Stimulated activated CD8-positive, alpha-beta memory T cell treated with anti-CD3 and anti-CD28 coated beads, Interleukin-15, amount 100 ng/mL, for 24 hours (primary cell): ENCODE measurements at places on chromosomes 6 and 20.

GRCh38 chr6:1535295-1535694 is 74.4 kb upstream of the FOXC1 start:
- DNase-seq: no peak

DNA sequence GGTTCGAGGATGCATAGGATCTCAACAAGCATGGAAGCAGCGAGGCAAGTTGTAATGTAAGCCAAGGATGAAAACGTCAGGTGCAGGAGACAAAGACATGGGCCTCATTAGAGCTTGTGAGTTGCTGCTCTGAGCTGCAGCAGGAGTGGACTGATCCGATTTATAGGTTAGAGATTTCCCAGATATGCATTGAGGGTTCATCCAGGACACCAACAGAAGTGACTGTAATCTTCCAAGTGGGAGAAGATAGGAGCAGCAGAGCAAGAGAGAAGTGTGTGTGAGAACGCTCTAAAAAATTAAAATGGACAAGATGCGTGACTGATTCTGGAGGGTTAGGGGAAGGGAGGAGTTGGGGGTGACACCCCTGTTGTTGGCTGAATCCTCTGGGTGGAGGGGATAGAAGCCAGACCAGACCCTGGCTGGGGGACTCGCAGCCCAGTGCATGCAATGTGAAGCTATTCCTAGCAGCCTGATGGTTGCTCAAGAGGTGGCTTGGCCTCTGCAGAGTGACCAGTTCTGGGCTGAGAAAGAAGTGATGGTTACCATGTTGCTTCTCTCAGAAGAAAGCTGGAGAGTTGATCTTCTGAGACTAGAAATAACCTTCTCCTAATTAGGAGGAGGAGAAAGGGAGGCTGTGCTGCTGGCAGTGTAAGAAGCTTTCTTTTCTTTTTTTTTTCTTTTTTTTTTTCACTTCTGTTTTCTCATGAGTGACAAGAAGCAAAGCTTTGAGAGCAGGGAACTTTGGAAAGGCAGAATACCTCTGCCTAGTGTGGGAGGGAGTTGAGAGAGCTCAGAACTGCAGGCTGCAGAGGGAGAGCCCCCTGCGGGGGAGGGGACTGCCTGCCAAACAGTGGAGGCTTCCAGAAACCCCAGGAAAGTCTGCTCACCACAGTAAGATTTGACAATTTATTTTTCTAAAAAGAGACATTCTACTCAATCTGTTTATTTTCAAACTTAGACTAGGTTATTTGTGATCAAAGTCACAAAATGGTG is 116.9 kb downstream of the SLX4IP start:
- no peak for DNase-seq

DNA sequence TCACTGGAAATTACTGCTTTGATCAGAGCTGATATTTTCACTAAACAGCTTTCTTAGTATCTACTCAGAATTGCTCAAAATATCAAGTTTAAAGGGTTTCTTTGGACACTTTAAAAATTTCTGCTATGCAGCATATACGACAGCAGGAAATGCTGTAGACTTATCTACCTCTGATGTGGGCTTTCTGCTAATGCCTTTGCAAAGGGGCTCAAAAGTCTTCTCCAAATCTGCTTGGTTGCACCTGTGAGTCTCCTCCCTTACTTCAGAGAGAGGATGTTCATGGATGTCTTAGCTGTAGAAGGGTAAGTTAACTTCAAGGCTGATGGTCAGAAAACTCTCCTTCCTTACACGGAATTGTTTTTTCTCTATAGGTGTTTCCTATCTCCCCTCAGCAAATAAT is 19.9 kb upstream of the NUS1 start:
- DNase-seq: no peak

DNA sequence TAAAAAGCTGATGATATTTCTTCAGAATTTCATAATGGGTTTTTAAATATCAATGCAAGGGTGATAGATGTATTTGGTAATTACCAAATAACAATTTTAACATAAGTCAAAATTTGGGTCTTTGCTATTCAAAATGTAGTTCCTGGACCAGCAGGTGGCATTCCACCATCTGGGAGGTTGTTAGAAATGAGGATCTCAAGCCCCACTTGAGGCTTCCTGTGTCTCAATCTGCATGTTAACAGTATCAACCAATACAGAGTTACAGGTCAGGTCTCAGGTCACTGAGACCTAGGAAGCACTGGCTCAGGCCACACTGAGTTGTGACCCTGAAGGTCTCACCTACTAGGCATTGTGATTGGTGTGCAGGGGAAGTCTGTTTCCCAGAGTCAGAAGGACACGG is 57.2 kb upstream of the MTRF1L start:
- no peak for DNase-seq

DNA sequence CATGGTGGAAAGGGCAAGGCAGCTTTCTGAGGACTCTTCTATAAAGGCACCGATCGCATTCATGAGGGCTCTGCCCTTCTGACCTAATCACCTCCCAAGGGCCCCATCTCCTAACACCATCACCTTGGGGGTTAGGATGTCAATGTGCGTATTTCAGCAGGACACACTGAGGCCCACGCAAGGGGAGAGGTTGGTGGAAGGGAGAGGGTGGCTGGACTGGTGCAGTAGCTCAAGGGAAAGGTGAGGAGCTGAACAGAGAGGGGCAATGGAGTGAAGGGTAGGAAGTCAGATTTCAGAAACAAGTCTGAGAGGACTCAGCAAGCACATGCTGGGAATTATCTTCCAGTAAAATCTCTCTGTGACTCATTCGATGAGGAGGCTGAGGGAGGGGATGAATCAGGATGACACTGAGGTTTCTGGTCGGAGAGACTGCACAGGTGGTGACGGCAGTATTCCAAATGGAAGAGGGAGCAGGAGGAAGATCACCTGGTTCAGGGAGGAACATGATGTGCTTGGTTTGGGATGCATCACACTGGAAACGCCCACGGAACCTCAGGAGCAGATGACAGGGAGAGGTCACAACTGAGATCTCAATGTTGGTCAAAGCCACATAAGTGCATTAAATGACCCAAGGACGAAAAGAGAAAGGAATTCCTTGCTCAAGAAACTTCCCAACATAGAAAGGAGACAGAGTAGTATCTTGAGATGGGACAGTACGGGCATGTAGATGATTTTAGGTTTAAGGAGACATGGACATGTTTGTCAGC is 67.1 kb downstream of the TFAP2A start:
- no peak for DNase-seq

DNA sequence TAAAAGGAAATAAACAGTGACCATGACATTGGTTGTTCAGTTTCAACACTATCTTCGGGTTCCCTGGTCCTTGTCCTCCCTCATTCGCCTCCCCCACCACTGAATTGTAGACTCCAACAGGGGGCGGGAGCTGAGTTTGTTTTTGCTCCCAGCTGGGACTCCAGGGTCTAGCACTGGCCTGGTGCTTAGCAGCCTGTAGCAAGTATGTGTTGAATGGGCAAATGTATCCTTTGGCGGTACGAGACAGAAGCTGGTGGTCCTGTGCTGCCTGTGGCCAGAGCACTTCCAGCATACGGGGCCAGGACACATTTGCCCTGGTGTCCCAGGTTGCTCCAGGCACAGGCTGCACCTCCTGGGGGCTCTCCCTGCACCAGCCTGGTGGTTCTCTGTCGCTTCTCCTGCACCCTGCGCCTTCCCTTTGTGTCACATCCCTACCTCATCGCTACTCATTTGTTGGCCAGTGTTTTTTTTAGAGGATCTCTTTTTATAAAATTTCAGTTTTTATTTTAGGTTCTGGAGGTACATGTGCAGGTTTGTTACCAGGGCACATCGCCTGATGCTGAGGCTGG is 40.1 kb downstream of the PHACTR3 start:
- no peak for DNase-seq

GRCh38 chr6:89501222-89501621 is 68.3 kb downstream of the ANKRD6 start:
- DNase-seq: no peak

DNA sequence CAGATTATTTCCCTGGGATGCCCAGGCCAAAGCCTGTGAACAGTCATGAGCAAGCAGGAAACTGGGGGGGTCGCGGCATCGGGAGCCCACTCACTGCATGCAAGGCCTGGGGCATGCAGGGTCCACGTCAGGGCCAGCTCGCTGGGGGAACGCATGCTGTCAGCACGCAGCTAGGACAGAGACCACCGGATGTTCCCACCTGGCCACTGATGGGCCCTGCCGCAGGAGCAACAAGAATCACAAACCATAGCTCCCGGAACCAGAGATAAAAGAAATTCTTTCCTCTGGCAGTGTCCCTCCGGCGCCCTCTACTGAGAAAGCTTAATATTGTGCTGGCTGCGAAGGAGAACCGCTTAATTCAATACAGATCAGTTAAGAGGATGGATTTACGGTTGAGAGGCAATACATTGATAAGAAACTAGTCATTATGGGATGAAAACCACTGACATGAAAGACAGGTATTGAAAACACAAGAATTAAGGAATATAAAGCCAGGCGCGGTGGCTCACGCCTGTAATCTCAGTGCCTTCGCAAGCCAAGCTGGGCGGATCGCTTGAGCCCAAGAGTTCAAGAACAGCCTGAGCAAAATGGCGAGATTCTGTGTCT is 32.6 kb downstream of the C6orf15 start:
- no peak for DNase-seq

- DNase-seq: no peak
Measured at GRCh38 chr6:84220809-84221409, 6.5 kb downstream of the CEP162 start.

- no peak for DNase-seq
Measured at GRCh38 chr6:139600919-139601475, 226.5 kb upstream of the CITED2 start.

- no peak for DNase-seq
Measured at GRCh38 chr6:18513253-18513798, 126.2 kb downstream of the RNF144B start.

GRCh38 chr6:21208081-21208795 is 385.3 kb upstream of the SOX4 start:
- DNase-seq: no peak

- no peak for DNase-seq
Measured at GRCh38 chr6:11391934-11392777, 145.4 kb upstream of the TMEM170B start.

GRCh38 chr20:54151075-54151439 is 22.7 kb downstream of the CYP24A1 start:
- DNase-seq: no peak

DNA sequence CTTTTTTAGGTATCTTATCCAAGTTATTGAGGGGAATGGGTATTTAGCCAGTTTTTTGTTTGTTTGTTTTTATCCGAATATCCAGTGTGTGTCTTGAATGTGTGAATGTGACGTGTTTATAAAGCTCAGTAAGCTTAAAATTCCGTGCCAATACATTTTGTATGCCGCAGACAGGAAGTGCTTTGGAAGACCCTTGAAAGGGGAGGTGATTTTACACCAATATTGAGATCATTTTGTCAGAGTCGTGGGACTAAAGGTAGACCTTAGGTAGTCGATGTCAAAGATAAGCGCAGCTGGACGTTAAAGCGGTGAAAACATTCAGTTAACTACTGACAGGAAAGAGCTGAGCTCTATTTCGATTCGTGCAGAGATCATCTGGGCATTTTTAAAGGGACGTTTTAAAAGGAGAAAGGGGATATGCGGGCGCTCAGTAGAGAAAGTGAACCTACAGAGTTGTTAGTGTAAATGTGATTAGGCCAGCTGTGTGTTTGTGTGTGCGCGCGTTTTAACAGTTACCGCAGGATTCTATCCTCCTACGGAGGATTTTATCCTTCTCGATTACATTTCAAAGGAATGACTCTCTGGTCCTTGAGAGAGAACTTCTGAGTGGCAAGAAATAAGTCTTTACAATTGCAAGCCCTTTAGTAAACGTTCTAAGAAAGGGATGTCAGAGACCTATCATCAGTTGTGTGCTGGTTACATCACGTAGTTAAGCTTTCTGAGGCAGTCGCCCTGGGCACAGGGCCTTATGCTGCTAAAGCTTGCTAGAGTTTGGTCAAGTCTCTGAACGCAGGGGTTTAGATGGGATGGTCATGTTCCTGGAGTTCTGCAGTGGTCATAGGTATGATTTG is 625 bp upstream of the ECHDC1 start:
- no peak for DNase-seq

DNA sequence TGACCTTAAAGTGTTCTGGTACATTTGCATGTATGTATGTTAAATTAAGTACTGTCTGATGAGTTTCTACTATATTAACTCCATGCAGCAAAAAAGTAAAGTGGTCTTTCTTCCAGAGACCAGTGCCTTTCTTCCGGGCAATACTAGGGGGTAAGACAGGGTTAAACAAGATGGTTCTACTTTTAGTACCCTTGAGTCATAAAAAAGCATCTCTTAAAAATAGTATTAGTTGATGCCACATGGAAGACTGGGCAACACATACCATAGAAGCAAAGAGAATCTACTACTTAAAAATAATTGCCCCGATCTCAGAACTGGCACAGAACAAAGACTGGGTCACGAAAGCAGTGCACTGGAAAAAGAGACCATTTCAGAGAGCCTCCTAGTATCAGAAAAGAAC is 66.2 kb downstream of the SESN1 start:
- DNase-seq: no peak

- no peak for DNase-seq
Measured at GRCh38 chr6:117956386-117956785, 49.3 kb downstream of the SLC35F1 start.

- no peak for DNase-seq
Measured at GRCh38 chr6:2630891-2631571, 119.7 kb downstream of the MYLK4 start.

DNA sequence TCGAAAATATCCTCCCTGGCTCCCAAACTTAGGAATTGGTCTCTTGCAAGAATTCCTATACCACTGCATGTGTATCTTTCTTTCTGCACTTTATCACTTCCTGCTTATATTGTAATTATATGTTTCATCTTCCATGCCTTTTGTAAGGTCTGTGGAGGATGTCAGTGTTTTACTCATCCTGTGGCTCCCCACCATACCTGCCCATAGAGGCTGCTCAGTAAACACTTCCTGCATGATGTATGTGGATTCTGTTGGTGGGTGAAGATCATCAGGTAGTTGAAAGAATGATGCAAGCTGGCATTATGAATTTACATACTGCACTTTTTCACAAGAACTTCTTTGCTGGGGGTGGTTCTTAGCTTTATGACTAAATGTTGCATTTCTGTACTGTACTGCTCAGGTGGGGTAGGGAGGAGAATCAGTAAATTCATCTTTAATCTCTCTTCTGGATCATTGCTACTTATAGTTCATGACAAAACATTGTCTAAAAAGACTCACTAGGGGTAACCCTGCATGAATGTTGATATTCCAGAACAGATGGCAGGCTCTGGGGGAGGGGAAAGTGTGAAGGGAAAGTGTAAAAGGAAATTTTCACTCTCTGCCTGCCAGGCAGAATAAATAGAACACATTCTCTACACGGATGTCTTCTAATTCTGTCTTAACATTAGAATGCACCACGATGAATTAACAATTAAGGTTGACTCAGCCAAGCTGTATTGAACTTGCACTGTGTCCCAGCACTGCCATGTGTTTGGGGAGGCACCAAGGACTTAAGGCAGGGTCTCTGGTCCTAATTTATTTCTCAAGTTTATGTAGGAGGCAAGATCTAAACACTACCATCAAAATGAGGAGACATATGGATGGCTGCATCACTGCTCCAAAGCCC is 36.0 kb upstream of the KLHL31 start:
- DNase-seq: no peak

DNA sequence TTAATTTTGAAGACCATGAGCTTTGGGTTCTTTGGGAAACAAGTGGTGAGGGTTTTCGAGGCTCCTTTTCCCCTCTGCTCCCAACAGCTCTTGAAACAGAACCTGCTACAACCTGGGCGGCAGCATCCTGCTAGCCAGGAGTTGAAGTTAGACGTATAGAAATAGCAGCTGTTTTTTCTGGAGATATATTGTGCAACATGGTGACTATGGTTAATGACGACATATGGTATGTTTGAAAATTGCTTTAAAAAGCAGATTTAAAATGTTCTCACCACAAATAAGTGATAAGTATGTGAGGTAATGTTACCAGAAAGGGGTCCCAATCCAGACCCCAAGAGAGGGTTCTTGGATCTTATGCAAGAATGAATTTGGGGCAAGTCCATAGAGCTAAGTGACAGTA is 138.9 kb downstream of the PDE7B start:
- no peak for DNase-seq
